ENCODE measurements at places on chromosomes 5 and 9.

DNA sequence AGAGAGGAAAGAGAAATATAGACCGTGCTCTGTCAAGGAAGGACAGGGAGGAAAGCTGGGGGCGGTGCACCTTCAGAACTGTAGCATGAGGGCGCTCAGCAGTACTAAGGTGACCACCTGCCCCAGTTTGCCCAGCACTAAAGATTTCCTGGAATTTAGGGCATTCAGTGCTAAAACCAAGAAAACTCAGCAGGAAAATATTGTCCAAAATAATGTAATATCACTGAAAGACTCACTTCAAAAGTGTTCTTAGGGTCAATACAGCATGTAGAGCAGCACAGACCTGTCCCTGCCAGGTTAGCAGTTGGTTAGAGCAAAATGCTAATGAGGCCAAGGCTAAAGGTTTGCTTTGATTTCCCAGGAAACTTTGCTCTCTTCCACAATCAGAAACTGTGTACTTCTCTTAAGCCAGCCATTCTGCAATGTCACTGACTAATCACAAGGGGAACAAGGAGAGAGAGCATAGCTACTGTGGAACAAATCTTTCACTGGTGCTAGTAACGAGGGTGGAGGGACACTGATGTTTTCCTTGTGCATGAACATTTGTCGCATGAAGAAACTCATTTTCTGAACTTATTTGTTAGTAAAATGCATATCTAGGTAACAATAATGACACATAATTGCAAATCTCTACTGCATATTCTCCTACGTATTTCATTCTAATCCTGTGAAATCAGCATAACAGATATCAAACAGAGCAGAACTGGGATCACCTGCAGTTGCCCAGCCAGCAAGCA, 53.0 kb upstream of the GRAMD2B start:
- no peak for DNase-seq

DNA sequence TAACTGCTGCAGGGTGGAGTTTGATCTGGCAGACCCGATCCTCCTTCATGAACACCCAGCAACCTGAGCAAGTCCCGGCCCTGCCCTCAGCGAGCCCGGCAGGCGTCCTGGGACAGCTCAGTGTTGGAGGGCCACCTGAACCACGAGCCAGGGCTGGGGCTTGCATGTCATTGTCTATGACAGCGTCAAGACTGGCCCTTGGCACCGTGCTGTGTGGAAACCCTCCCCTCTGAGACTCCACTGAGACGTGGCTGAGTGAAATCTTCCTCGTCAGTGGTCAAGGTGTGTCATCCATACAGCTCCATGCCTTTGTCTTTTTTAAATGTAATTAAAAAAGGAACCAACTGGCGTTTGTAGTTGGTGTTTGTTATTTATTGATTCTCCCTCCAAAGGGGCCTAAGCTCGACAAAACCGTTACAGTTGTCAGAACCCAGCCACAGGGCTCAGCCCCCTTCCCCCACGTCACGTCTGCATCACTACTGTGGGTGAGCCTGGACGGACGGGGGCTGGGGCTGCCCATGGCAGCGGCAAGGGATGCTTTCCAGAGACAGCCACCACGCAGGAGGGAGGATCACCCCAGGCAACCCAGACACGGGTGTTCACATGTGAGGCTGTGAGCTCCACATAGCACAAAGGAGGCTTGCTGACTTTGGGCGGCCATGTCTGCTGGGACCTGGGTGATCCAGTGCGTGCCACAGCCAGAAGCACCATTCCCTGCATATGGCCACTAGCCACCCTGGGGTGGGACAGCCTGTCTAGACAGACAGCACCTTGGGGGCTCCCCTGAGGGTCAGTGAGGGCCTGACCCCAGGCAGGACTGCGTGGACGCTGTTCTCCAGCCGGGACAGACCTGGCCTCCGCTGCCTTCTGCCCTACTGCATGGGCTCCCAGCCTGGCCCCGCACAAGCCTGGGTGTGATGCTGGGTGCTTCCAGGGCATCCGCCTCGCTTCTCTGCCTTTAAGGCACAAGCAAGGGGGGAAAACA, 7.3 kb downstream of the UCK1 start:
- DNase-seq = no peak

- DNase-seq = no peak
Measured at GRCh38 chr5:85545129-85545528, 1072.6 kb upstream of the COX7C start.

DNA sequence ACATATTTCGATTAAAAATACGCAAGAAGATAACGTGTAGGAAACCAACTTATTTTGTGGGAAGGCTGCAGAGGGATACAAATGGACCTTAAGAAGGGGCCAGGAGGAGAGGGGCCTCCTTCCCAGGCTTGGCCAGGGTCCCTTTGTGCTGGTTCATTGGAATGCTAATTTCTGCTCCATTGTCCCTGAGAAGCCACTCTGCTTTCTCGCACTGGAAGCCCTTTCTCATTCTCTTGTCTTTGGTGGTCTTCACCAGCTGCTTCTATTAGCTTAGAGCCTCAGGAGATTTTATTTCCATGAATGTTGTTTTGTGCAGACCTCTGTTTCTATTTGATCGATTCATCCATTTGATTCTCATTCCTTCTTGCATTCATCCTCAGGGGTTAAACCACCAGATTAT, 325.4 kb downstream of the TMEM38B start:
- DNase-seq = no peak

DNA sequence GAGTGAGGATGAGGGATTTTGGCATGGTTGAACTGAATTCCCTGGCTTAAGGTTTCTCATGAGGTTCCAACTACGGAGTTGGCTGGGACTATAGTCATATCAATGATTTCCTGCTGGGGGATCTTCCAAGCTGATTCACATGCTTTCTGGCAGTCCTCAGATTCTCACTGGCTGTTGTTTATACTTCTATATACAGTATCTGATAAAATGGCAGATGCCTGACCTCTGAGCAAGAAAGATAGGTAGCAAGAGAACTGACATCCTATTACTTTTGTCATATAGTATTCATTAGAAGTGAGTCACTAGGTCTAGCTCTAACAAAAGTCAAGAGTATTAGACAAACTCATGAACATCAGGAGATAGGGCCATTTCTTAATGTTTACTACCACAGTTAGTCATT, 440.9 kb upstream of the EDIL3 start:
- DNase-seq = no peak

DNA sequence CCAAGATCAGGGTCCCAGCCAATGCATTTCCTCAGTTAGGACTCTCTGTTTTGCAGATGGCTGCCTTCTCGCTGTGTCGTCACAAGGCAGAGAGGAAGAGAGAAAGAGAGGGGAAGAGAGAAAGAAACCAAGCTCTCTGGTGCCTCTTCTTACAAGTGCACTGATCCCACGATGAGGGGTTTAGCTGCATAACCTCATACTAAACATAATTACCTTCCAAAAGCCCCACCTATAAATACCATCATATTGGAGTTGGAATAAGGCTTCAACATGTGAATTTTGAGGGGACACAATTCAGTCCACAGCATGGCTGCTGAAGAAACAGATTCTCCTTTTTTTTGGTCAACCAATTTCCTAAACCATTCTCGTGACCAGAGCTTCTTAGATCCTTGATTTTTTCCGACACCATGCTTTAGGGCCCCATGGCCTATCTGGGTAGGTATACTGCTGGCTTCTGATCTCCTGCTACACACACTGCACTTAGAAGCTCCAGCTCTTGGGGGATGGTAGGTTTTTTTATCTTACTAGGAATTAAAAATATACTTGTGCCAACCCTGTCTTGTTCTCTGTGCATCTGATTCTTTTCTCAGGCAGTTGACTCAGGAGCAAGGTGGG, 5.1 kb downstream of the CAMK4 start:
- DNase-seq = no peak

DNA sequence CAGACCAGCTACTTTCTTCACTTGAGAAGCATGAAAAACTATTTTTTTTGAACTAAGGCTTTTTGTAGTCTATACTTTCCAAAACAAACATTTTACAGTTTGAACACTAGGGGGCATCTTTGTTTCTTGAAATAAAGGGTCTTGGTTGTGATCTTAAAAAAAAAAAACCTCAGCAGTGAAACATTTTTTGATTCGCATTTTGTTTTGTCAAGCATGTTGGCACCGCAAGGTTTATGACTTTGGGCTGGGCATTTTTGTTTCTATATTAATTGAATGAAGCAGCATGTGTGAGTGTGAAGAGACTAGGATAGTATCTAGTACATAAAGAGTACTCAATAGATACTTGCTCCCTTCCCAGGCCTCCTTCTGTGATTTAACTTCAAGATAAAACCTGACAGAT, 31.6 kb upstream of the ACOT12 start:
- no peak for DNase-seq

DNA sequence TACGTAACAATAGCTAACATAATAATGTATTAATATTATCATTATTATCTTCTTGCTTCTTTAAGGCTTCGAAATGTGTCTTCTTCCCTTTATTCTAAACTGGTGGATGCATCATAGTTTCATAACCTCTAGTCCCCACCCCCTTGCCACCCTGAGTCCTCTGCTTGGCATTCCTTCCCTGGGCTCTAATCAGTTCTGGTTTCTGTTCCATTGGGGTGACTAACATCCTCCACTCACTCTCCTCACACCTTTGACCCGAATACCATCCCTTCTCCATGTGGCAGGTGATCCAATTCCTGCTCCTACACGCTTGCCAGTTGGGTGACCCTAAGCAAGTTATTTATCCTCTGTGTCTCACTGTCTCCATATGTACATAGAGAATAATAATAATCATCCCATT, 286.1 kb downstream of the TRPM3 start:
- DNase-seq = no peak

- no peak for DNase-seq
Measured at GRCh38 chr5:148913985-148914431, 87.6 kb downstream of the ADRB2 start.

- no peak for DNase-seq
Measured at GRCh38 chr5:138873466-138874221, 1.5 kb downstream of the LRRTM2 start.

GRCh38 chr9:133932633-133933032, 59.5 kb downstream of the VAV2 start:
- DNase-seq = no peak

DNA sequence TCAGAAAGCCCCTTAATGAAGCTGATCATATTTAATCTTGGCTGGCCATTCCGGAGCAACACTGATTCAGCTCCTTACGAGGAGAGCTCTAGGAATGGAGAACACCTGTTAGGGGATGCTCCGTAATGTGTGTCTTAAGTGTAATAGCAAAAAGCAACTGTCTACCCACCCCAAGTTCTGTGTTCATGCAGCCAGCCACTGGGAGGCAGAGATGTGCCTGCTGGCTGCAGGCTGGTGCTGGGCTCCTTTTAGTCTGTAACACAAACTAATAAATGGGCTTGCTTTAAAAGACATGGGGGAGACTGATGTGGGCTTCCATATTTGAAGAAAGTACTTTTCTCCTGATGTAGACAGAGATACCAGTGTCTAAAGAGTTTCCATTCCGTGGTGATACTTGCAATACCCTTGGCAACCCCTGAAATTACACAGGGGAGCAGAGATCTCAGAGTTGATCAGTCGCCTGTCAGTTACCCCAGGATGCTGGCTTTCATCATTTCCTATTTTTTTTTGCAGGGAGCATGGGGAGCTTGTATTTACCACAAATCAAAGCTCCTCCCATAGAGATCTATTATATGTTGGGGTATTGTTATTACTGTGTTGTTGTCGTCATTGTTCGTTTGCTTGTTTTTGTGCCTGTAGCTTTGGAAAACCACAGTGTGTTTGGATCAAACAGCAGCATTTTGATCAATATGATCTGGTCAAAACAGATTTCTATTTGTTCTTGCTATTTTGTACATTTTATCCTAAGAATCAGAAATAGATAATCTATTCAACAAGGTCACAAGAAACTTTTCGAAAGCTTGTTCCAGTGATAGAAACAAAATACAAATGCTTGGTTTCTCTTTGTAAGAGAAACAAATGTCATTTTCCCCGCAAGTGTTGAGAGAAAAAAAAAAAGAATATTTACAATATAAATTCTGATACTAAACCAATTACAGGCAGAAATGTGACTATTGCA, 65.8 kb downstream of the MTX3 start:
- no peak for DNase-seq

- DNase-seq = no peak
Measured at GRCh38 chr5:435156-435790, 7.7 kb upstream of the EXOC3 start.

- DNase-seq = no peak
Measured at GRCh38 chr5:142981886-142982820, 212.0 kb downstream of the ARHGAP26 start.

- no peak for DNase-seq
Measured at GRCh38 chr9:94805585-94805984, 79.1 kb downstream of the AOPEP start.

- DNase-seq = no peak
Measured at GRCh38 chr9:97640325-97640724, 6.7 kb downstream of the NCBP1 start.

GRCh38 chr9:89880161-89880560, 275.3 kb downstream of the GADD45G start:
- no peak for DNase-seq

- DNase-seq = no peak
Measured at GRCh38 chr9:101269591-101270283, 115.1 kb downstream of the BAAT start.

DNA sequence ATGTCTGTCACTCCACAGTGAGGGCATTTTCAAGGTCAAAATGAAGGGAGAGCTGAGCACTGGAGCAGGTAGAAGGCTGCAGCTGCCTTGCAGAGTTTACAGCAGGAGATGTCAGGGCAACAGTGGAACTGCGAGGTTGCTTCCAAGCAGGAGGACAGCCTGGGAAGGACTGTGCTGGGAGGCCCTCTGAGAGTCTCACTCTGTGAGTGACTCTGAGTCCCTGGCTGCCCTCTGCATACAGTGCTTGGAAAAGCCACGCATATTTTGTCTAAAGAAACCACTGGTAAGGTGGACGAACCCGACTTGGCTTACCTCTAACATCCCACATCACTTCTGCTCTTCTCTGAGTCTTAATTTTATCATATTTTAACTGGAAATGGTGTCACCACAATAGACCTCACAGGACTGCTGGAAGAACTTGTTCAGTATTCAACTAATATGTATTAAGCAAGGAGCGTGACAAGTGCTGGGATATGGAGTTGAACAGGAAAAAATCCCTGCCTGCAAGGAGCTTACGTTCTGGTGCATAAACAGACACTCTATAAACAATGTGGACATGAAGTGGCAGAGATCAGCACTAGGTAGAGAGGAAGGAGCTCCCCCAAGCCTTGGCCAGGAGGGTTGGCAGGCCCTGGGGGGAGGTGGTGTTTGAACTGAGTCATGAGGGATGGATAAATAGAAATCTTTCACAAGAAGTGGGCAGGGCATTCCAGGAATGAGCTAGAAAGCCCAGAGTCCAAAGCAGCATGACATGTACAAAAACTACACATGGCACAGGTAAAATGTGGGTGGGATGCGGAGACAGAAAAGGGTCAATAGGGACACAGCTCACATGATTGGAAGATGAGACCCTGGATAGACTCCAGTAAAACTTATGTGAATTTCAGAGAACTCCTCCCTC, 64.0 kb upstream of the FOXE1 start:
- no peak for DNase-seq

All from smooth muscle cell of the brain vasculature (primary cell).